ENCODE measurements at places on chromosomes 13 and 19. TPM values are rescaled to one million over a fixed set of nuclear protein-coding genes. Genes with fewer than 3 reads are reported as not detected.

Gene MCF2L
- total RNA-seq = 25.4 TPM

Gene A1BG
- total RNA-seq = 1.1 TPM

DNA sequence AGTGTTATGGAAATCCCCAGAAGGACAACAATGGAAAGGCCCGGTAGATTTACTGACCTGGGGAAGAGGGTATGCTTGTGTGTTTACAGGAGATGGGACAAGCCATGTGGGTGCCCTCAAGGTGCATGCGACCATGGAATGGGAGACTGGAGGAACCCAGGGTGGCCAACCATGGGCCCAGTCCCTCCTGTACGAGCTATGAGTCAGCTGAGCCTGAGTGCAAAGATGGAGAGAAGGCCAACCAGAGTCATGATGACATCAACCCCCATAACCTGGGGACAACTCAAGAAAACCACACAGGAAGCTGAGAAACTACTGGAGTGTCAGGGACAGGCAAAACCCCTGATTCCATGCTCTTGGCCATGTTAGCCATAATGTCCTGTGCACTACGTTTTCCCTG is 7.8 kb downstream of the ZNF350 start:
- DNase-seq = no peak

DNA sequence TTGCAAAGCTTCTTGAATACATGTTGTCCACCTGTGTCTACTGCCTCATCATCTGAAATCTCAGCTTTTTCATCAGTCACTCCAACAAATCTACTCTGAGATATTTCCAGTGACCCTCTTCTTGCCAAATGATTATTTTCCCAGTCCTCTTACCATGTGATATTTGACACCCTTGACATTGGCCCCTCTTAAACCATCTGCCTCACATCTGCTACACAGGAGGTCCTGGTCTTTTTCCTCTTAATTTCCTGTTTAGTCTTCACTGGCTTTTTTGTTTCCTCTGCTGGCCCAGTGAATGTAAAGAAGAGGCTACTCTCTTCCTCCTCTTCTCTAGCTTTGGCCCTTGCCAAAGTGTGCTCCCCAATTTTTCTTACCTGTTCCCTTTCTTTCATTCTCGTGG is 218.7 kb downstream of the DNAJC15 start:
- no peak for DNase-seq

DNA sequence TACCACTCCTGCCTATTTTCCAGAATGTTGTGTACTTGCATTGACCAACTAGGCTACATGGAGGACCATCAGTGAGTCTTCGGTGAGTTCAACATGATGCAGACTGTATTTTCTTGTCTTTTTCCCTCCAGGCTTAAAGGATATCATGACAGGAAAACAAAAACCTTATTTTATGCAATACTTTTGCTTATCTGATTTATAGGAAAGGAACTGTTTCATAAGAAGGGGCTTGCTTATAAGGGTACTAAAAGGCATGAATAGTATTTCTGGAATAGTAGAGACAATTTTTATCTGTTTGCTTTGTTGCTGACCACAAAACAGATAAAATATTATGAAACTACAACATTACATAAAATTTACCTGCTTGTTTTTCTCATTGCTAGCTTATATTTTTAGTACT is 374.7 kb downstream of the KLF5 start:
- DNase-seq = no peak

- no peak for DNase-seq
These were observed 1.2 kb downstream of the KPNA3 start for GRCh38 chr13:49791315-49791710.

DNA sequence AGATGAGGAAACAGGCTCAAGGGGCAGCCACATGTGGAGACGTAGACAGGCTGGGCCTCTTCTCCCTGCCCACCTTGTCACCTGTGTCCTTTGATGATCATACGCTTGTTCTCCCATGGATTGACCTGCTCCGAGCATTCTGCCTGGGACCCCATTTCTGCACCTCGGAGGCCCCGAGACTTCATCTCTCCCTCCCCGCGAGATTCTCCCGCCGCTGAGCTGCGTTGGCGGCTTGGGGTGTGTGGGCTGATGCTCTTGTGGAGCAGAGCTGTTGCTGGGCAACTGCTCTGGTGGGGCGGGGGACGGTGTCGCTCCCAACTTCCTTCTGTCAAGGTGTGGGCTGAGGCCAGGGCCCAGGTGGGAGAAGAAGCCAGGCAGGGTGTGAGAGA is 22.1 kb downstream of the MAST3 start:
- DNase-seq = no peak

Gene FDX2
- 9.9 TPM for total RNA-seq

Gene ZNF730
- total RNA-seq = not detected

DNA sequence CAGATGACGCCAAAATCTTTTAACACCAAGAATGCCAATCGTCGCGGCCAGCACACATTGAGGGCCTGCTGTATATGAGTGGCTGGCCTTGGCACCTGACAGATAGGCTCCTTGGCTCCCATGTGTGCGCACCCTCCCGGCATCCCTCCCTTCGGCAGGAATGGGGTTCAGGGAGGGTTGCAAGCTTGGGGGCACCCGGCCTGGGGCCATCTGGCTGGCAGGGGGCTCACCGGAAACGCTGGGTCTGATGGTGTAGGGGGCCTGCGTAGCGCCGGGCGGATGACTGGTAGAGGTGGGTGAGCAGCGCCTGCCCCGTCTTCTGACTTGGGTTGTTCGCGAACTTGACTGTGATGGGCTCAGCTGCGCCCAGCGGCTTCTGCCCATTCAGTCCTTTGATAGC is 22.4 kb downstream of the PRKCSH start:
- no peak for DNase-seq

- no peak for DNase-seq
These were observed 5.6 kb downstream of the ICAM5 start for GRCh38 chr19:10295305-10295846.

DNA sequence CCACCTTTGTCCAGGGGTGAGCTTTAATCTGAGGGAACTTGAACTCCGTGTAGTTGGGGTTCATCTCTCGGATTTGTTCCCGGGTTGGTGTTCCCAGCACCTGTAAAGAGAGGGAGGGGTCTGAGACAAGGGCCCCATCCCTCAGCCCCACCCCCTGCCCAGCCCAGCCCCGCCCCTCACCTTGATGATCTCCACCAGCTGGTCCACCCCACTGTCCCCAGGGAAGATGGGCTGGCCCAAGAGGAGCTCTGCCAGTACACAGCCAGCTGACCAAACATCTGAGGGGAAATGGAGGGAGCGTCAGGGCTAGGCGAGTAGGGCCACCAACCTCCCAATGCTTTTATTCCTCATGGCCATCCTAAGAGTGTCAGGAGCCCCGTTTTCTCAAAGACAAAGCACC is 9.3 kb downstream of the GSK3A start:
- DNase-seq = no peak

GRCh38 chr13:27404680-27405079 is 19.7 kb upstream of the GTF3A start:
- DNase-seq = no peak

Gene CILP2
- total RNA-seq = not detected

Gene LAIR1
- total RNA-seq = 10.9 TPM

DNA sequence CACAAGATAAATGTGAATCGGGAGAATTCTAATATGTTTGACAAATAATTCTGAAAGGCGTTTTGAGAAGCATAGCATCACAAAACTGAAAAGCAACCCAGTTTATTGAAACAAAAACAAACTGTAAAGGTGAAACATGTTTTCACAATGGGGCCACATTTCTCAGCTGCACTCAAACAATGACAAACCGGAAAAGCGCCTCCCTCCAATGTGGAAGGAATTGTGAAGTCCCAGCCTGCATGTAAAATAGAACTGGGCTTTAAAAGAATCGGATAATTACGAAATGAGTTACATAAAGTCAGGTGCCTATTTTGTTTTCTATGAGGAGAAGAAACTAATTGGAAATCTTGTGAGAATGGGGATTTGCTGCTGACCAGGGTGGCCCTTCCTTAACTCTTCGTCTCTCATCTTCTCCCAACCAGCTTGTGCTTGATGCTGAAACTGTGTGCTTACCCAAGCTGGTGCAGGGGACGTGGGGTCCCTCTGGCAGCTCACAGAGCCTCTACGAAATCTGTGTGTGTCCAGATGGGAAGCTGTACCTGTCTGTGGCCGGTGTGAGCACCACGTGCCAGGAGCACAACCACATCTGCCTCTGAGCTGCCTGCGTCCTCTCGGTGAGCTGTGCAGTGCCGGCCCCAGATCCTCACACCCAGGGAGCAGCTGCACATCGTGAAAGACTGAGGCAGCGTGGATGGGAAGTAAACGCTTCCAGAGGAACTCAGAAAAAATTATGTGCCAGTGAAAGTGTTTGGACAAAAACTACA is 109.4 kb downstream of the SACS start:
- DNase-seq = no peak

- no peak for DNase-seq
These were observed at the start of gene TTC9B for GRCh38 chr19:40217934-40218890. TSS of gene TTC9B (minus strand) at chr19:40218384. CDS start at chr19:40218381, 3 bp downstream.

- no peak for DNase-seq
These were observed 6.8 kb downstream of the CELF5 start for GRCh38 chr19:3231288-3231687.

DNA sequence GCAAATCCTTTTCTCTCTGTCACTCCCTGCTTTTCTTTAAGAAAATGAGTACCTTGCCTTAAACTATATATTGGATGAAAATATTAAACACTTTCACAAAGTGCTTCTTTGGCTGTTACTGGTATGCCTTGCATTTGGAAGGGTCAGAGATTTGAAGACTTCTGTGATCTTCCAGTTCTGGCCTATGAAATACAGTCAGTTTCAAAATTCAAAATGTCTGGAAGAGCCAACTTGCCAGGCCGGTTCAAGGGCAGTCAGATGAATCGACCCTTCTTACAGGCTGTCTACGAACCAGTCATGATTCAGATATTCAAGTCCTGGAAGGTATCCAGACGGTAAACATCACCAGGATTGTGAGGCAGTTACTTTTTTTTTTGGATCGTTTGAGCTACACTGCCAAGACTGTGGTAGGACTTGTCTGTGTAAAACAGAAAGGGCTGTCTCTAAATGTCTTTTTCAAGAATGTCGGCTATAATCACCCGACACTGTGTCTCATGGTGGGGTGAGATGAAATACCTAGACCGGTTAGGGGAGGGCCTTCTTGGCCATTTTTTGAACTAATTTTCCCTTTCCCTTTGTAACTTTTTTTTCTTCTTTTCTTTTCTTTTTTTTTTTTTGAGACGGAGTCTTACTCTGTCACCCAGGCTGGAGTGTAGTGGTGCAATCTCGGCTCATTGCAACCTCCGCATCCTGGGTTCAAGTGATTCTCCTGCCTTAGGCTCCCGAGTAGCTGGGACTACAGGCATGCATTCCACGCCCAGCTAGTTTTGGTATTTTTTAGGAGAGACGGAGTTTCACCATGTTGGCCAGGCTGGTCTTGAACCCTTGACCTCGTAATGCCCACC is 11.2 kb downstream of the ACTN4 start:
- DNase-seq = no peak

Gene DLEU7
- not detected for total RNA-seq

- DNase-seq = no peak
These were observed 12.2 kb upstream of the C19orf33 start for GRCh38 chr19:38291855-38292254.

DNA sequence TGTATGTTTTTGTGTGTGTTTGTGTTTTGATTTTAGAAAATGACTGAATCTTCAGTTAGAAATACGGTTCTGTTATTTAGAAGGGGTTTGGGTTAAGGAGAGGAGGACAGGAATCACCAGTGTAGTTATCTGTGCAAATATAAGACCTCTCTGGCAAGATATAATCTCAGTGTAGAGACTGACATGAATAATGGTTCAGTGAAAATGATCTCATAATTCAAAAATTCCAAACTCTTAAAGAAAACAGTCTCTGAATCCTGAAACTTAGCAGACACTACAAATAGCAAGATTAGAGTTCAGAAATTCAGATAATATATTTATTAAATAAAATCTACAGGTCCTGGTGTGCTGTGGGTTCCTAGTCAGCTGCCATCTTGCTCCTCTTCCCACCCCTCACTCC is 73.5 kb downstream of the PDS5B start:
- no peak for DNase-seq

DNA sequence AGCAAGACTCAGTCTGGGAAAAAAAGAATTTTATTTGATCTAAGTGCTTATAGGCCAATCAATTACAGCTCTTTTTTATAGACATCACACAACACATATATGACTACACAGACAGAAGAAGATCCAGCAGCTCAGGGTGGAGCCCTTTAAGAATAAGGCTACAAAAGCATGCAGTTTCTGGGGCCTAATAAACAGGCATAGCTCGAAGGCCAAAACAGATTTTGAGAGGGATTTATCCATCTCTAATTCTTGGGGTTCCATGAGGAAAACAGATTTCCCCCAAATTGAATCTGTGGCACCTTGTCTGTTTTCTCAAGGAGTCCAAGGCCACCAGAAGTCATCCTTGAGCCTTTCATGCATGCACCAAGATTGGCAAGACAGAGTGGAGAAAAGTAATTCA is 3.9 kb upstream of the ZNF550 start:
- DNase-seq = no peak

DNA sequence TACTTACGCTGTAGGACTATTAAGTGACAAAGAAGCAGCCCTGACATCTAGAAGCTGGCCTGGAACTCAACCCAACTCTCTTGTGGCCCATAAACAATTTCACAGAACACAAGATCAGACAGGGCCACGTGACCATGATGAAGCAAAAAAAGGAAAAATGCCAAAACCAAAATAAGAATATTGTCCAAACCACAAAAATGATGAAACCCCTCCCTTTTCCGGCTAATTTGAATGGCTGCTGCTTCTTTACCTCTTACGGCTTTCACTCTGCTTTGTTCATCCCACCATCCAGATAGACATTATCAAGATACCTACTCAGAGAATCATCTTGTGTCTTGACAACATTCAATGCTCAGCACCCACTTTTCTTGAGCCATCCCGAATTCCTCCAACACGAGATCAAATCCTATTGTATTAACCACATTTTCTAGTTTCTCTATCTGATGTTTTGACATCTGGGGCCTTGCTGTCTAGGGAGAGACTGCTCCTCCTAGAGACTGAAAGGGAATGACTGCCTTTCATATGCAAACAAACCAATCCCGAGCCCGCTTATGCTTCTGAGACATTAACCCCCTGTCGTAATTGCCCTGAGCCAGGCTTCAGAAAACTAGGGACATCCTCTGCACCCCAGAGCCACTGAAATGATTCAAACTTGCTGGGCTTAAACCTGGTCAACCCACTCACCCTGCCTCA is 186.3 kb downstream of the TDRD3 start:
- no peak for DNase-seq

GRCh38 chr13:109790942-109791605 is 4.7 kb upstream of the IRS2 start:
- DNase-seq = no peak

GRCh38 chr19:7869910-7870511 is 4.2 kb downstream of the PRR36 start:
- DNase-seq = no peak

Gene DCT
- not detected for total RNA-seq

Gene PLPPR3
- total RNA-seq = not detected

- DNase-seq = no peak
These were observed 74.0 kb upstream of the KCTD15 start for GRCh38 chr19:33722456-33723239.

GRCh38 chr19:30225676-30226463 is 146.3 kb upstream of the ZNF536 start:
- no peak for DNase-seq

Gene AZU1
- total RNA-seq = not detected

Gene POLRMT
- 23.5 TPM for total RNA-seq

DNA sequence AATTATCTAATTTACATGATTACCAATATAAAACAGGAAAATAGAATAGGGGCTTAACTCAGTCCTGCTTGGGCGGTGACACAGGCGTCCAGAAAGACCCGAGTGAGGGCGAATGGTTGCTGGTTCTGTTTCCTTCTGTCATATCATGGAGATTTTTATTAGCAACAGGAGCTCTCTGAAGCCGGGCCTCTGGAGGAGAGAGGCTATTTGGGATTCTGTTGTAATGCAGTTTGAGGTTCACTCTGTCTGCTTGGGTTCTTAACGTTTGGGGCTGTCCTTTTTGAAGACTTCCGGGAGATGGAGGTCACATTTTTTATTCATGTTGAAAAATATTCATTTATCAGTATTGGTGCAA is 115.7 kb upstream of the ZNF536 start:
- DNase-seq = no peak
